ENCODE measurements at places on chromosomes 1 and 21.
A peak's percentile ranks its signal among the peaks of the same experiment; 100 is the strongest.

- DNase-seq = no peak
Measured at GRCh38 chr1:225816643-225817538, 7.0 kb downstream of the EPHX1 start.

DNA sequence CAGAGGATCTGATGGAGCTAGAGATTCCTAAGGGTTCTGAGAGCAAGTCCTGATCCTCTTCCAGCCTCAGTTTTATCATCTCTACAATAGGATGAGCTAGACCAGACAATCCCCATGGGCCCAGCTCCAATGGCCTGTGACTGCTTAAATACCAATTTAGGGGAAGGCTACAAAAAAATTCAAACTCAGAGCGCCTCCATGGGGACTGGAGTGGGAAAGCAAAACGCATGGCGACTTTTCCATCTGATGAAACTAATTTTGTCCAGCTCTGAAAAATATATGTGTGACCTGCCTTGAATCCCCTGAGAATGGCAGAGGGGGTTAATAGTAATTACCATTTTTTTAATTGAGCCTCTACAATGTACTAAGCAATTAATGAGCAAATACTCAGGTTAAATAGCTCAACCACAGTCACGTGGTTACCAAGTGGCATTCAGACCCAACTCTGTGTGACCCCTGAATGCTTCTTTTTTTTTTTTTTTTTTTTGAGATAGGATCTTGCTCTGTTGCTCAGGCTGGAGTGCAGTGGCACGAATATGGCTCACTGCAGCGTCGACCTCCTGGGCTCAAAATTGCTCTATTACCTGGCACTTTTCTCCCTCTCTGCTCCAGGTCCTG, 8.4 kb downstream of the EXTL1 start:
- DNase-seq = no peak

DNA sequence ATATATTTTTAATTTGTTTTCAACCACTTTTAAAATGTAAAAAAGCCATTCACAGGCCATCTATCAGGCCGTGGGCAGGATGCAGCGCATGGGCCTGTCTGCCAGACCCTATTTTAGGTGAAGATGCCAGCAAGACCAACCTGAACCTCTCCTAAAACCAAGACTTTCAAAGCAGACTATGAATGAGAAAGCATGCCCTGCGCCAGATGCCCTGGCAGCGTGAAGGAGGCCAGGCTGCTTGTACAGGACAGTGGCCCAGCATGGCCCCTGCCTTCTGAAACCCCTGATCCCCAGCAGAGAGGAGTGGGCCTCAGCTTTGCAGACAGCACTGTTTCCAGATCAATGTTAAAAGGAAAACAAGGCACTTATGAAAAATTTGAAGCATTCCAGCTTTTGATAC, 31.6 kb downstream of the WDR4 start:
- DNase-seq = no peak

GRCh38 chr1:183168308-183168707, 17.8 kb upstream of the LAMC2 start:
- no peak for DNase-seq

DNA sequence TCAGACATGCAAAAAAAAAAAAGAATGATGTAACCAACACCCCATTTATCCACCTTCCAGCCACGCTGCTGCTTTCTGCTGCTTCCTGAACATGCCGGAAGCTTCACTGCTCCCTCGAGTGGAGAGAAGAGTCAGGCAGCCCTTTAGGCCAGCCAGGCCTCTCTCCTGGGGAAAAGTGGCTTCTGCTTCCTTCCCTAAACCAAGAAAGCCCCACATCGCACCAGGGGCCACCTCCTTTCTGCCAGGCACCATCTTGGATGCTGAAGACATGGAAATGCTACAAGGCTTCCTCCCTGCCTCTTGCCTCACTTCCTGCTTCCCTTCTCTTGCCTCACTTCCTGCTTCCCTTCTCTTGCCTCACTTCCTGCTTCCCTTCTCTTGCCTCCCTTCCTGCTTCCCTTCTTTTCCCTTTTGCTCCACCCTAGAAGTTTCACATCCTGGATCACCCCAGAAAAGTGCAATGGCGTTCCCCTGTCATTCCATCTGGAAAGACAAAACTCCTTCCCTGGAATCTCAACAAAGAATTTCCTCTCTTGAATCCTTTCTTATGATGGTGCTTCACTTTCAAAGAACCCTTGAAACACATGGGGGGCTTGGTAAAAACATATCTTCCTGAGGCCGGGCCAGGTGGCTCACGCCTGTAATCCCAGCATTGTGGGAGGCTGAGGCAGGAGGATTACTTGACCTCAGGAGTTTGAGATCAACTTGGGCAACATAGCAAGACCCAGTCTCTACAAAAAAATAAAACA, 18.7 kb downstream of the TNFRSF8 start:
- DNase-seq = no peak

DNA sequence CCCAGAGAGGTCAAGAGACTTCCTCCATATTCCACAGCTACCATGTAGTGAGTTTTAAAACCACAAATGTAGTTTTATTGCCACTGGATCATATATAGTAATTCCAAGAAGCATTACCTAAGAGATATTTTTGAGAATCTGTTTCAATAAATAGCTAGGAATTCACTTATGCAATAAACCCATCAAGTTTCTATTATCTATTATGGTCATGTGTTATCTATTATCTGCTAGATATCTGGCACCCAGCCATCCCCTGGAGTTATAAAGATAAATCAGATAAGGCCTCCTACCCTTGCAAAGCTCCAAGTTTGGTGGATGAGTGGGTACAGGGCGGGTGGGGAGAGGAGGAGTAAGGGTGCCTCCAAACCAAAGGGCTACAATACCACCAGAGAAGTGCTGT, 10.3 kb upstream of the VWA5B1 start:
- DNase-seq = no peak

DNA sequence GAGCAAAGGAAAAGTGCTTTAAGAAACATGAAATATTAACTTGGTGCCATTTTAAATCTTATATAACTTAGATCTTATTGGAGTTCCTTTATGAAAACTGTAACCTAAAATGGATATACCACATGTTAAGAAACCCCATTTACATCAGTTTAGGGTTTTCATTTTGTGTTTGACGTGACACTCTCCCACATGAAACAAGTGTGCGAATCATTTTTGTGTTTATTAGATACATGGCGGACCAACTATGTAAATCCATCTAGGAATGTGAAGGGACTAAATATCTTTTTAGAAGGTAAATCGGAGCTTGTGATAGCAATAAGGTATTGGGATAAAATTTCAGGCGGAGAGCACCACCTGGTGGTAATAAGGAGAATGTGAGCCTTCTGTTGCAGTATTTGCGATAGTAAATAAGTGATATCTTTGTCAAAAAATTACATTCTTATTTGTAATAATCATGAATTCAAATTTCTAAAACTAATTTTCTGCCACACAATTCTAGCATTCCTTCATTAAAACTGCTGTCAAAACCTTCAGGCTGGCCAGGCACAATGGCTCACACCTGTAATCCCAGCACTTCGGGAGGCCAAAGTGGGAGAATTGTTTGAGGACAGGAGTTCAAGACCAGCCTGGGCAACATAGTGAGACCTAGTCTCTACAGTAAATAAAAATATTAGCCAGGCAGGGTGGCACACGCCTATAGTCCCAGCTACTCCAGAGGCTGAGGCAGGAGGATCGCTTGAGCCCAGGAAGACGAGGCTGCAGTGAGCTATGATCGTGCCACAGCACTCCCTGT, 31.3 kb downstream of the SMAP2 start:
- peak; percentile 14 for DNase-seq

- no peak for DNase-seq
Measured at GRCh38 chr1:94637121-94637520, 95.6 kb upstream of the F3 start.

GRCh38 chr1:154963643-154964042, 2.1 kb upstream of the PYGO2 start:
- no peak for DNase-seq

DNA sequence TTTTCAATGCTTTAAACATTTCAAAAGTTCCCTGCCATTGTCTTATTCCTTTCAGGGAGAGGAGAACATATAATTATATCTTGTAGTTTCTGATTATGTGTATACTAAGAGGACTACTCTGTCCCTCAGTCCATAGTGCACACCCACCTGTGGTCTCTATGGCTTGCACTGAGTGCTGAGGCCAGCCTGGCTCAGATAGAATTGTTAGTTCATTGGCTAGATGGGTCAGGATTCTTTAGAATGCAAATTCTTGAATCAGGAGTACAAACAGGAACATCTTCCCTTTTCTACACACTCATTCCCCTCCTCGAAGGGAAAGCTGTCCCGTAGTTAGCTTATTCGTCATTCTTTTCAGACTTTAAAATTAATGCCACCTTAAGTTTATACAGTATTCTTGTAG, 8.2 kb downstream of the BACH1 start:
- DNase-seq = no peak

DNA sequence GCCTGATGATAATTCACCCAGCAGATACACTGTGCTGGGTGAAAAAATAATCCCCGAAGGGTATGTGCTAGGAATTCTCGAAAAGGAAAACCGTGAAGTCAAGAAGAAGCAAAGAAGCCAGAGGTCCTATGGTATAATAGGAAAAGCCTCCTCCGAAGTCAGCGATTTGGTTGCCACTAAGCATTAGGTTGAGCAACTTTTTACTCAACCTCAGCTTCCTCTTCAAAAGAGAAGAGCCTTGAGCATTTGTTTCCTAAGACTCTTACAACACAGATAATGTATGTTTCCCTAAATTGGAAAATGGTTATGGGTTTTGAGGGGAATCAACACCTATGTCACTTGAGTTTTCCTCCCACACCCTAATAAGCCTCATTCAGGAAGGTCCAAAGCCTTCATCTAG, 21.3 kb upstream of the MNDA start:
- DNase-seq = no peak

GRCh38 chr1:195663549-195664280, 944.5 kb downstream of the KCNT2 start:
- no peak for DNase-seq

- DNase-seq = no peak
Measured at GRCh38 chr1:211327346-211327921, 801 bp downstream of the TRAF5 start.

DNA sequence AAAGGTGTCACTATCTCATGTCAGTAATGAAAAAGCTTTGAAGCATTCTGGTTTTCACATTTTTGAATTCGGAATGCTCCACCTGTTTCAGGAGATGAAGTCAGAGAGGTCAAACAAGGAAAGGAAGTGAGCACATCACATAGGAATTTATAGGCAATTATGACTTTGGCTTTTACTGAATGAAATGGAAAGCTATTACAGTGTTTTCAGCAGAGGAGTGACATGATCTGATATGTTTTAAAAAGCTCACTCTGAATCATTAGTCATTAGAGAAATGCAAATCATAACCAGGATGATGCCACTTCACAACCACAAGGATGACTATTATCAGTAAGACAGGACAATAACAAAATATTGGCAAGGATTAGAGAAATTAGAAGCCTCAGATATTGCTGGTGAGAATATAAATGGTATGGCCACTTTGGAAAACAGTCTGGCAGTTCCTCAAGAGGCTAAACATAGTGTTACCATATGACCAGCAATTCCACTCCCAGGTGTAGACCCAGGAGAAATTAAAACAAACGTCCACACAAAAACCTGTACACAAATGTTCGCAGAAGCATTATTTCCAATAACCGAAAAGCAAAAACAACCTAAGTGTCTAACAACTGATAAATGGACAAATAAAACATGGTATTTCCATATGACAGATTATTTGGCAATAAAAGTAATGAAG, 7.5 kb downstream of the TAF1A start:
- no peak for DNase-seq

- no peak for DNase-seq
Measured at GRCh38 chr1:171250263-171250662, 2.0 kb downstream of the FMO1 start.

DNA sequence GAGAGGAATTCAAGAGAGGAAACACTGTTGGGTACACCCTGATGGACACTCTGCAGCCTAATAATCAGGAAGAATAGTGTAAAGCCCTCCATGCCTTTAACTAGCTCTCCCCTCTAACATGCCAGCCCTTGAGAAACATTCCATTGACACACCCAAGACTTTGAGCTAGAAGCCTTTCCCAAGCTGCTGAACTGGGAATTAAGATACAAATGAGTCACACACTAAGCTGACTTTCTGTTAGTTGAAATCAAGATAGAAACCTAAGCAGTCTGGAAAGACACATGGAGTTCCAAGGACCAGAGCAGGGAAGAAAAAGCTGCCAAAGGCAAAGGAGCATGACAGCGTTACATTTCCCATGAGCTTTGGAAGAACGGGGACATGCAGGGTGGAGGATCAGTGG, 380.8 kb downstream of the NPHP4 start:
- DNase-seq = no peak

GRCh38 chr1:78114034-78114956, 68.5 kb downstream of the GIPC2 start:
- DNase-seq = peak; percentile 7

GRCh38 chr1:38558500-38559445, 300.8 kb downstream of the RRAGC start:
- no peak for DNase-seq

DNA sequence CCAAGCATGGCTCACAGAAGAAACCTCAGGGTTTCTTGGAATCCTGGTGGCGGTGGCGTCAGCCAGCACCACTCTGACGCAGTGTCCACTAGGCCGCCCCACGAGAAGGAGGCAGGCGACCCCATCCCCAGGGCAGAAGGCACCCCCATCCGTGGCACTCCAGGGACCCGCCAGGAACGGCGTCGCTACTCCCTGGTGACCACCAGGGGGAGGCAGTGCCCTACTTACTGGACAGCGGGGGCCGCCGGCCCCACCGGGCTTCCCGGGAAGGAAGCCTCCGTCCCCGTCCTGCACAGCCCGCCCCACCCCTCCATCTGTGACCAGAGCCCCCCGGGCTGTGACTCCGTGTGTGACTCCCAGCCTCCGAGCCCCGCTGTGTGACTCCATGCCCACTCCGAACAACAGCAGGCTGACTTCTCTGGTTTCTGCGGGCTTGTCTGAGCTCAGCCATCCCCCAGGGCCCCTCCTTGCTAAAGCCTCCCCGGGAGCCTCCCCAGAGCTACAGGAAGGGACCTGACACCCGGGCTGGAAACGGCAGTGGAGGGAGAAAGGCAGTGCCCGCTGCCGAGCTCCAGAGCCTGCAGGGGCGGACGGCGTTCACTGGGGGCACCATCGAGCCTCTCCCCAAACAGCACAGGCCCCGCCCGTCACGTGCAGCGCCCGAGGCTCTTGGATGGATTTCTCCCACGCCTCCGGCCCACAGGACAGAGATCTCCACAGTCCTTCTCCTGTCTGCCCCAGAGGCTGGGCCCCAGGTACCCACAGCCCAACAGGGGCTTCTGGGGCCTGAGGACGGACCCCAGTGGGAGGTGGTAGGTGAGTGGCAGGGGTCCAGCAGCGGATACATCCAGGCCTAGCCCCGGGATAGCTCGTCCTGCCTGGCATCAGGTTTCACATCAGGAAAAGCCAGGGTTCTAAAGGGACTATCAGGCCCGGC, 21.1 kb downstream of the KIF17 start:
- peak; percentile 56 for DNase-seq

GRCh38 chr21:37461479-37461878, 94.9 kb downstream of the DYRK1A start:
- no peak for DNase-seq

- DNase-seq = no peak
Measured at GRCh38 chr1:246425139-246425794, 81.8 kb downstream of the SMYD3 start.
